Activated T-helper 9 cell treated with anti-CD3 and anti-CD28 coated beads, Interleukin-2, amount 50 U/mL, for 16 hours (primary cell): ENCODE measurements at places on chromosomes 6 and 20.
A peak's percentile ranks its signal among the peaks of the same experiment; 100 is the strongest.

GRCh38 chr20:59632541-59633113 lies 28.3 kb downstream of the PHACTR3 start:
- no peak for DNase-seq

- DNase-seq, result peak; percentile 13
Measured at GRCh38 chr6:87756858-87757257, 54.8 kb upstream of the AKIRIN2 start.

DNA sequence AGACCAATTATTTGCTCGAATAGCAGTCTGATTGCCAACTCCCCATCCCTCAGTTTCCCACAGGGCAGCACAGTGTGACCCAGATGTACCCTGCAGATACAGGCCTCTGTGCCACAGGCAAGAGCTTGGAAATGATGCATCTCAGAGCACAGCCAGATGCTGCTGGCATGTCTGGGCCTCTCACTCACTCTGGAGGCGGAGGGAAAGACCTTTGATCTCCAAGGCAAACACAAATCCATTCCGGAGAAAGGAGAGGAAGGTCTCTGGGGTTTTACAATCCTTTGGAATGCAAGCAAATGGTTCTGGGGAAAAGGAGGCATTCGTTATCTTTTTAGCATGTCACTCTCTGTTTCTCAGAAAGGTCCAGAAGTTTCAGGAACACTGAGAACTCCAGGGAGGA lies 74.2 kb downstream of the RIOK1 start:
- no peak for DNase-seq

GRCh38 chr6:91276315-91276714 lies 689.4 kb upstream of the MAP3K7 start:
- no peak for DNase-seq

- no peak for DNase-seq
Measured at GRCh38 chr6:54198134-54198533, 86.9 kb downstream of the MLIP start.

- no peak for DNase-seq
Measured at GRCh38 chr6:116772450-116772849, 6.9 kb upstream of the FAM162B start.

DNA sequence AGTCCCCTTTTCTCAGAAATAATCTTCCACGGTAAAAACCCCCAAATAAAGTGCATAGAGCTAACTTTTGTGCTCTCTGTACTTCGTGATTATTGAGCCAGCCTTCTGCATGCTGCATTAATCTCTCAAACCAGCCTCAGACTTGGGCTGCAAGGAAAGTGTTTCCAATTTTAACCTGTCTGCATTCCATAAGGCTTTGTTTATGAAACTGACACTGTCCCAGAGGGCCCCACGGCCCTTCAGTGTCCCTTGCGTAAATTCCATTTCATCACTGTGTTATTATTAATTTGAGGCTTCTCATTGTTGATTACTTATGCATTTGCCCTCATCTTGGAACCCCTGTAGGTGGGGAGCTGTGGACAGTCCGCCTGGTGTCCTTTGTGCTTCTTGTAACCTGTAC lies 15.6 kb upstream of the SNRPB2 start:
- no peak for DNase-seq

DNA sequence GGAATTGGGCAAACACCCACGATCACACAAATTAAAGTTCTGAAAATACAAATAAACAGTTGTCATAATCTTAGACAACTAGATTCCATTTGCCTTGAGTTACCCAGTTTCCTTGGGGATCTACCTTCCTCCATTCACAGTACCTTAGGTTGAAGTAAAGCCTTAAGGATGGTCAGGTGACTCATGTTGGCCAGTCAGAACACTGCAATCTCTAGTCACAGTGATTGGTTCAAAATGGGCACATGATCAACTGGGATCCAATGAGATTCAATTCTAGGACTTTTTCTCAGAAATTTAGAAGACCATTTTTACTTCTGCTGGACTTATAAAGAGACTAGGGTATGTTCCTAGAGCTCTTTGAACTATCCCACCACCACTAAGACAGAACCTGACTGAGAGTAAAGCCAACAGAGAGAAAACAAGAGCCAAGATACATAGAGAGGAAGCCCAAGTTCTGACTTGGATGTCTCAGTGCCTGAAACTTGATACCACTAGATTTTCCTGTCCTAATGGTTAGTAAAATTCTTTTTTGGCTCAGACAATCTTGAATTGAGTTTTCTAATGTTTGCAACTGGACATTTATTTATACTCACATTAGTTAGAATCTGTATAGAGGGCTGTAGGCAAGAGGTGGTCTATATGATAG lies 8.6 kb upstream of the CLIC5 start:
- DNase-seq, result no peak

DNA sequence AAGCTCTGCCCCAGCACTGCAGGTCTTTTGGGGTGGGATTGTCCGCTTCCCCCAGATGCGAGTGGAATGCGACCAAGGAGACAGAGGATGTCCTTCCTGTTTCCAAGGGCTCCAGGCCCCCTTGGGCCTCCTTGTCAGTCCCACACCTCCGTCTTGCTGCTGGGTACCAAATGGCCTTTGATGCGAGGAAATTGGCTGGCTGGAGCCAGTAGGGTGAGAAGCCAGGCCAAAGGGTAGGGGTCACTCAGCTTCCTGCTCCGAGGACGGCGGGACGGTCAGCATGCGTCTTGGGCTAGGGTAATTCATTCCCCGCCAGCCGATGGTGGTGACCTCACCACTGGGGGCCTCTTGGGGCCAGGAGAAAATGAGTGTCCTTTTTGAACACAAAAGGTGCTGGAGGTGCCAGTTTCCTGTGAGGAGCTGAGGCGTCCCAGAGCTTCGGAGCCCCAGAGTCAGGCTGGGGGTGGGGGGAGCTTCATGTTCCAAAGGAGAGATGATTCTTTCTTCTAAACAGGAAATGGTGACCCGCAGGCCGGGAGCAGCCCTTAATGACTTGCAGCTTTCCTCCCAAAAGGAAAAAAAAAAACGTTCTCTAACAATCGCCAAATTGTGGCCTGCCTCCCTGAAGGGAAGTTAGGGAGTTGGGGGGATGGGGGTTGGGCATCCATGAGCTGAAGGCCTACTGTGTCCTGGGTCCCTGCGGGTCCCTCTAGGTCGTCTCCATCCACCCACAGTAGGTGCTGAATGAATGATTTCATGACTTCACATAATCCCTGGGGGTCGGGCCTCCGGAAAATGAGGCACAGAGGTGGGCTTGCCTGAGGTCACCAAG lies 6.7 kb downstream of the SNAI1 start:
- DNase-seq, result no peak

GRCh38 chr6:43807228-43808061 lies 37.4 kb downstream of the VEGFA start:
- DNase-seq, result no peak

DNA sequence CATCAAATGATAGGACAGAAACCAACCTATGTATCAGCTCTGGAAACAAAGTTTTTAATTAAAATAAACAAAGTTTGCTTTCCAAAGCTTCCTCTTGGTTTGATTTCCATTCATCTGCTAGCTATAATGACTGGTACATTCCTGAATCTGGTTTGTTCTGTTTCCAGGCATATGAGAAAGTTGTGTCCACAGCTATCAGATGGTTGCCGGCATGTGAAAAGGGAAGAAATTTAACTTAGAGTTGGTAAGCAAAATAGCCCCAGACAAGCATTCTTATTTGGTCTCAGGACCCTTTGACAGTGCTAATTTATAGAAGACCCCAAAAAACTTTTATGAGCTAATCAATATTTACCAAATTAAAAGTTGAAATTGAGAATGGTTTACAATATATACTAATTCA lies 3.8 kb upstream of the RNF146 start:
- no peak for DNase-seq

GRCh38 chr6:149044528-149044927 lies 273.0 kb upstream of the TAB2 start:
- no peak for DNase-seq

DNA sequence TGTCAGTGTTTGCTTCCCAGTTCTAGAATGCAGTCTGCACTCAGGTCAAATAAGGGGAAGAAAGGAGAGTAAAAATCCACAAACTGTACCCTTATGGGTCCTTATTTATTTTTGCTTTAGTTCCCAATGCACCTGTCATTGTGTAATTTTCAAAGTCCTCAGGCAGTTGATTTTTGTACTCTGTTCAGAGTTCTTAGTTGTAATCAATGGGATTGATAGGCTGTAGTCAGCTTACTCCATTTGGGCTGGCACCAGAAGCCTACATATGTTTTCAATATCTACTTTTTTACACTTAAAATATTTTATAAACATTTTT lies 18.6 kb downstream of the AIG1 start:
- no peak for DNase-seq

DNA sequence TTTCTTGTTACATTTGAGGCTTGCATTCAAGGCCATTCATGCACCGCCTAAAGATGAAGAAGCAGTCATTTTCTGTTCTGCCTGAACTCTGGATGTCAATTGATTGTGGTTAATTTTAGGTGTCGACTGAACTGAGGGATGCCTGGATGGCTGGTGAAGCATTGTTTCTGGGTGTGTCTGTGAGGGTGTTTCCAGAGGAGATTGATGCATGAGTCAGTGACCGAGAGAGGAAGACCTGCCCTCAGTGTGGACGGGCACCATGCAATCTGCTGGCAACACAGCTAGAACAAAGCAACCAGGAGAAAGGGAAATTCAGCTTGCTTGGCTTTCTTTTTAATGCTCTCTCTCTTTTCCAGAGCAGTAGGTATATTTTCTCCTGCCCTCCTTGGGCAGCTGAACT lies 164.1 kb upstream of the ECI2 start:
- DNase-seq, result no peak

- no peak for DNase-seq
Measured at GRCh38 chr6:96851858-96852257, 14.6 kb upstream of the GPR63 start.

GRCh38 chr6:161507375-161507774 lies 233.5 kb upstream of the AGPAT4 start:
- no peak for DNase-seq

DNA sequence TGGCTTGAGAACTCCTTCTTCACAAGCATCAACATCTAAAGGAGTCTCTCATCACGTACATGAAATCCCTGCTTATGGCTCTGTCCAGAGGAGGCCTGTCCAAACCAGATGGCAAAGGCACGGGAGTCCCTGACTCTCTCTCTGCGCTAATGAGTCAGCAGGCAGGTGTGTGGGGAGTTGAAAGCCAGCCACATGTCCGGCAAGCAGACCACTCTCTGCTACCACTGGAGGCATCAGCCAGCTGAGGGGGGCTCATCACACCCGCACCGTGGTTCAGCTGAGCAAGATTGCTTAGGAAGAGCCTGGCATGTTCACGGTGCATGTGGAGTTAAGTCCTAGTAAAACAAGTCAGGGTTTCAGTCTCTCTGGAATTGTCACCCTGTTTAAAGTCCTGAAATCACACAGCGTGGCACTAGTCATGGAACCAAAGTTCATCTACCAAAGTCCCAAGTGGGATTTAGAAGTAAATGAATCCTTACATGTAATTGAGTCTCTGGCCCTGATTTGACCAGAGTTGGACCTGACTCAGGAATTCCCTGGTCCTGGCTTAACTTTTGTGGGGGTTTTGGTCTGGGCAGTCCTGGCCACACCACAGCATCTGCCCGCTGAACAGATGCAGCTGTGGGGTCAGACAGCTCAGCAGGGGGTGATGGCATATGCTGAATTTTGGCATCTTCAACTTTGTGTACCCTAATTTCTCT lies 155.2 kb upstream of the RIN2 start:
- no peak for DNase-seq

DNA sequence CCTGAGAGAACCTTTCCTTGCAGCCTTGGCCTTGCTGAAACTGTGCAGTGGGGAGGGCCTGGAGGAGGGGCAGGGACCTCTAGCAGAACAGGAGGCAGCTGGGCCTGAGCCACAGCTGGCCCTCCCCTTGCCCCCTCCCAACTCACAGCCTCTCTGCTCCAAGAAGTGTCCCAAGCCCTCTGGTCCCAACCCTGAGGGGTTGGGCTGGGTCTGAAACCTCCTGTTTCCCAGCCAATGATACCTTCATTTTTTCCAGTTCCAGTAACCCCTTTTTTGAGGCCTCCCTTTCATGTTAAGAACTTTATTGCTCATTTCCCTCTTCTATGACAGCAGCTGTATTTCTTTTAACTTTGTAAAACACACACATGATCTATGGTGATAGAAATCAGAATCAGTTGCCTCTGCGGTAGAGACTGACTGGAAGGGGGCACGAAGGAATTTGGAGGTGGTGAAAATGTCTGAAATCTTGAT lies 17.9 kb upstream of the ARMC12 start:
- DNase-seq, result no peak

DNA sequence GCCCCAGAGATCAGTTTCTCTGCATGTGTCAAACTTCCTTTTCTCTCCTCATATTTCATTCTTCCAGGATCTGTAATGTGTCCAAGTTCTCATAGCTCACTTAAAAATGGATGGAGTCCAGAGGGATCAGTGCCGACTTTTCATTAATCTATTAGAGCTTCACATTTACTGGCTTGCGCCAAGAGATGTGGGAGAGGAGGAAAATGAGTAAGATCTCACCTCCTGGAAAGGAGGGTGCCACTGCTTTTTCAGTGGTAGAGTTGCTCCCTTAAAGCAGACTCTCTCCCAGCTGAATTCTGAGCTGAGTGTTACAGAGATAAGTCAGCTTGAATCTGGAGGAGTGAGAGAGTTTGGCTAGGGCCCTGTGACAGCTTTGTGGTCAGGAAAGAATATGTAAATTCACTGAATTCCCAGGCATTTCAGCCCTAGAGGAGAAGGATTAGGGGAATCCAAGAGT lies 175.9 kb downstream of the SOX4 start:
- no peak for DNase-seq

DNA sequence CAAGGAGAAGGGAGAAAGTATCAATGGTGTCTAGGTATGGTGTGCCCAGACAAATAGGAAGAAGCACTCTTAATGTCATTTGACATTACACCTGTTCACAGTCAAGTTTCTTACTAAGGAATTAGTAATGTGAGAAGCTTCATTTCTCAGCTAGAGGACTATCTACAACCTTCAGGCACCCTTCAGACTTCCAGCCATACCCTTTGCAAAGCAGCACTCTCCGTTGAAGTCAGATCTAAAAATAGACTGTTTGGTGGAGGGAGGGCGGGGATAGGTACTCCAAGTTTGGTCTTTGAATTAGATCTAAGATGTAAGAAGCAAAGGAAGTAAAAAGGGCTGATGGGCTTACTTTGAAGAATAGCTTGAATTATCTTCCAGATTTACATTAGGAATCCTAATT lies 311.1 kb downstream of the SLC35F1 start:
- no peak for DNase-seq
